ENCODE measurements at places on chromosomes 4 and X. TPM values are rescaled to one million over a fixed set of nuclear protein-coding genes. Genes with fewer than 3 reads are reported as not detected.

The ARX gene
- total RNA-seq: not detected

DNA sequence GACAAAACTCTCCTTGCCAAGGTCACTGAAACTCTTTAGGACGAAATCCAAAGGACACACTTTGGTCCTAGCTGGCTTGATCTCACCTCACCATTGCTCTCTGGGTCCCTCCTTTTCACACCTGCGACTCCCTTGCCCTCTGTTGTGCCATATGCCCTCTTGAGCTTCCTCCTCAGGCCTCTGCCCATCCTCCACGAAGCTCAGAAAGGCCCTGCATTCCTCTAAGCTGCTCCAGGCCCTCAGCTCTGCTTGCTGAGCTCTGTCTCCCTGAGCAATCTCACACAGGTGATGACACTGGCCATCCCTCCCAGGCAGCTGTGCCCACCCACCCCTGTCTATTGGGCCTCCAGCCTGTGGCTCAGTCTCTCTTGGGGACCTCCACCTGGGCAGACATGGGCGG lies 10.1 kb upstream of the AFAP1 start:
- no peak for DNase-seq

- DNase-seq: no peak
These were observed 29.6 kb downstream of the NKX3-2 start for GRCh38 chr4:13514722-13515121.

- DNase-seq: peak; percentile 42
These were observed 22.9 kb upstream of the CPE start for GRCh38 chr4:165355900-165356300.

DNA sequence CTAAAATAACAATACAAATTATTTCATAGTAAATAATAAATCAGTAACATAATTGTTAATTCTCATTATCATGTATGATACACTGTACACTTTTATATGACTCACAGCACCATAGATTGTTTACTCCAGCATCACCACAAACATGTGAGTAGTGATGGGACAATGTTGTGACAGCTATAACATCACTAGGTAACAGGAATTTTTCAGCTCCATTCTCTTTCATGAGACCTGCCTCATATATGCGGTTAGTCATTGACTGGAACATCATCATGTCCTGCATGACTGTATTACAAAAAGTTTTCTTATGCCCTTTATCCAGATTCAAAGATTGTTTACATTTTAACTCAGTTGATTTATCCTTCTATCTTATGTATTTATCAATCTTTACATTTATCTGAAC lies 1530.0 kb downstream of the PCDH18 start:
- DNase-seq: no peak

The CXCL10 gene
- total RNA-seq: not detected

DNA sequence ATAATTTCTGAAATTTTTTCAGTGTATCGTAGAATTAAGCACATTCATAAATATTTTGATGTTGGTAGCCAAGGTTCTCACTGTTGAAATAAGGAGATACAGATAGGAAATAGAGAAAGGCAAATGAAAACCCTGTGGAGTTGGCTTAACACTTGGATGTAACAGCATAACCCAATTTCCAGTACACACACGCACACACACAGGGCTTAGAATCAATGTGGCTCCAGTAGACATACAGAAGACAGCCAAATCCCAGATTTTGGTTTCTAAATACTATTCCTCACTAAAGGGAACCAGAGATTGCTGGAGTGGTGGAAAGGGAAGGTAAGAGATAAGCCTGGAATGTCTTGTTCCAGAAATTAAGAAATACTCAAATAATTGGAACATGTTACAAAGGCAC lies 54.4 kb downstream of the SMAD1 start:
- DNase-seq: no peak

- DNase-seq: peak; percentile 0
These were observed 715 bp downstream of the ZMAT1 start for GRCh38 chrX:101931136-101931487.

The IQCM gene
- not detected for total RNA-seq
